CD4-positive, alpha-beta T cell treated with Interferon alpha-2 for 1 hour (primary cell): ENCODE measurements at places on chromosomes 12 and 14.

DNA sequence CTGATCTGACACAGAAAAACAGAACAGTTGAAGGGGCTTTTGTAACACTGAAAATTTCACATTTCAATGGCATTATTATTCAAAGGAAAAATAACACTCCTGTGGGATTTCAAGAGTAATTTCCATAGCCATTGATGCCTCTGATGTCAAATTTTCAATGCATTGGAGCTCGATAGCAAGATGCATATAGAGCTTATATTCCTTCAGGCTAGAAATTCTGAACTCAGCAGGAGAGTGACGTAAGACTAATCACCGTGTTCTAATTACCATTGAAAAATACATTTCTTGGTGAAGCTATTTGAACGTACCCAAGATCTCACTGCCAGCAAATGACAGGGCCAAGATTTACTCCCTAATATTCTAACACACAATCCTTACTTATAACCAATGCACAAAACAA, 854.1 kb upstream of the TMEM132C start:
- DNase-seq = no peak

- no peak for DNase-seq
Measured at GRCh38 chr12:51797301-51797700, 51.2 kb downstream of the FIGNL2 start.

- DNase-seq = no peak
Measured at GRCh38 chr14:53016919-53017318, 66.1 kb upstream of the FERMT2 start.

DNA sequence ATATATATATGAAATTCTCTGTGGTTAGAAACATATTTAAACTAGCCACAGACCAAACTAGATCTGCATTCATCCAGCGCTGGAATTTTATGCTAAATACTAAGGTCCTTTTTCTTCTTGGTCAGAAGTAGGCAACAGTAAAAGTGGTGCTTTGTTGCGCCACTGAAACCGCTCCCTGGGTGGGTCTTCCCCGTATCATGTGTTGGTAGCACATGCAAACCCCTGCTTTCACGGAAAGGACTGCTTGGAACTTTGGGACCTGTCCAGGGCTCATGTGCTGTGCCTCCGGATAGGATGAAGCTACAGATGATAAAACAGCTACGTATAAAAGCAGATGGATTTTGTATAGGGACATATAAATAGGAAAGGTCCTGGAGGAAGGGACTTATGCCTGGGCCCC, 40.1 kb upstream of the COL2A1 start:
- no peak for DNase-seq

DNA sequence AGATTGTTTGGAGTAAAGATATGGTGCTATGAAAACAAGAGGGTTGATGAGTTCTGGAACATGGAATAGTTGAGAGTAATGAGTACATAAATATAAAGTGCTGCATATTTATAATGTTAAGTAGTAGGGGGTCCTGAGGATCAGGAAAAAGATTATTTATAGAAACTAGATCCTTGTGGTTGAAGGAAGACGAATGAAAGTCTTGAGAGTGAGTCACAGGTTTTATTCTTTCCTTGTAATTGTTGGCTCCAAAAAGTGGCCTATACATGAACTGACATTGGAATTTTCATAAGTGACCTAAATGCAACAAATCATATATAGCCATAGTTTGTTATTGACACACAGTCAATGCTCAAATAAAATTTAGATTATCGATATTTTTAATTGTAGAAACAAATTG, 440.4 kb upstream of the PRICKLE1 start:
- DNase-seq = no peak
